Right forelimb (tissue), 1 donor: ENCODE measurements at places on chromosomes 3 and 15.

- no peak for DNase-seq
These were observed 569.8 kb downstream of the EDEM1 start for GRCh38 chr3:5757213-5757804.

GRCh38 chr3:122295266-122296062 lies 29.6 kb upstream of the CSTA start:
- DNase-seq, result no peak

GRCh38 chr3:183438735-183439134 lies 10.3 kb upstream of the MCF2L2 start:
- DNase-seq, result no peak

- DNase-seq, result no peak
These were observed 132.6 kb upstream of the LRRN1 start for GRCh38 chr3:3666664-3667063.
